Stimulated activated CD8-positive, alpha-beta memory T cell treated with anti-CD3 and anti-CD28 coated beads, Interleukin-15, amount 100 ng/mL, for 48 hours (primary cell): ENCODE measurements at places on chromosomes 6 and 20.

- no peak for DNase-seq
Observed at GRCh38 chr20:11091511-11091910, 417.7 kb upstream of the JAG1 start.

- DNase-seq, result no peak
Observed at GRCh38 chr6:65780691-65781090, 73.7 kb upstream of the EYS start.

- no peak for DNase-seq
Observed at GRCh38 chr6:27148404-27148795, 99.1 kb upstream of the PRSS16 start.

GRCh38 chr20:62388839-62389600 is 2.1 kb downstream of the RPS21 start:
- DNase-seq, result no peak

GRCh38 chr6:23879816-23880215 is 246.2 kb upstream of the NRSN1 start:
- no peak for DNase-seq

DNA sequence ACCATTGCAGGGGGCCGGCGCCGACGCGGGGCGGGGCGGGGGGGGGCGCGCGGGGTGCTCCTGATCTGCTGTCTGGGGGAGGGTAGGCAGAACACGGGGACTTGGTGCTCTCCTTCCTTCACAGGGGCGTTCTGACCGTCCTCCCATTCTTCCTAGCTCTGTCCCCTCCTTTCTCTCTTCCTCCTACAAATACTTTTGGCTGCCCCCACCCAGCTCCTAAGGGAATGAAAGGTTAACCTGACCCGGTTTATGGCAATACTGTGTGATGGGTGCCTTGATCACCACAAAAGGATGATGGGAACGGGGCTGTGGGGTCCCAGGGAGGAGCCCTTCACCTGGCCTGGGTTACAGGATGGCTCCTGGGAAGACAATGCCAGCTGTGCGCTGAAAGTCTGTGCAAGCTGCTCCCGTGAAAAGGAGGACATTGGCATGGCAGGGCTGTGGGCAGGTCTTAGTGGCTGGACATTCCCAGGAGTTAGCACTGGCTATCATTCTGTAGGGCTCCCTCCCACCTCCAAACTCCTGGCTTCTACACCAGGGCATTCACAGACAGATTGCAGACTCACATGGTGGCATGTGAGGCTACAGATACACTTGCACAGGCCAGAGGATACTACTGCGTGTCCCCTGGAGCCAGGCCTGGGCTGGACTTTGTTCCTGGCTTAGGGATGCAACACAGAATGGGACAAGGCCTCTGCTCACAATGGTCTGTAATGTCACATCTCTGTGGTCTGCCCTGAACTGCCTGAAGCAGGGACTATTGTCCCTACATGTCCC is 1.9 kb upstream of the TPD52L2 start:
- no peak for DNase-seq

- DNase-seq, result no peak
Observed at GRCh38 chr6:119102901-119103300, 24.4 kb upstream of the FAM184A start.

DNA sequence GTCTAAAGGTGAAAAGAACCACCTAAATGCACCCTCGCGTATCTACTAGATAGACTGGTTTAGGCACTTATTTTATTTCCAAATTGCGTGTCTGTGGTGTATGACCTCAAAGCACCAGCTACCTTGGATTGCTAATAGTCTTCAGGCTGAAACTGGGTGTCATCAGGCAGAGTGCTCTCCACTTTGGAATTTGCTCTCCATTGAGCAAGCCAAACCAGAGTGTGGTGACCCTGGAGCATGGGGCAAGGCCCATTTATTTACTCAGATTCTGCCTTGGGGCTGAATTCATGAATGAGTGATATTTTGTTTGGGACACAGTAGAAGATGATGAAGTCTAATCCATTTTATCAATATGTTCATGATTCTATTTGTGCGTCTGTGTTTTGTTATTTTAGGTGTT is 812.8 kb upstream of the SLC35B3 start:
- DNase-seq, result no peak

GRCh38 chr6:109441069-109441816 is 719 bp downstream of the SMPD2 start:
- no peak for DNase-seq

- DNase-seq, result no peak
Observed at GRCh38 chr20:5621305-5621704, 128.9 kb upstream of the SHLD1 start.

DNA sequence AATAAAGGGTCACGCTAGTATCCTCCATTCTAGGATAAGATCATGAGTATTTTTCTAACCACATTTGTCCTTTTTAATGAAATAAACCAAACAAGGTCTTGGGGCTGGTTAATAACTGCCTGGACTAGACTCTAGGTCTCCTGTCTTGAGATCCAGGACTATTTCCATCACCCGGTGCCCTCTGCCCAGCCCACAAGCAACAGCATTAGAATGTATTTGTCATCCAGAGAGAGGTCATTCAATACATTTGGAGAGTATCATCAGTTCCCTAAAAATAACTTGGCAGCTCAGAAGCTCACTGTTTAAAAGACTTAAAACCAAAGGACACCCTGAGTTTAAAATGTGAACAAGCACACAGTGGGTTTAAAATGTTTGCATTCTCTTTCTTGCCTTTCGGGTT is 4.4 kb upstream of the RBM24 start:
- DNase-seq, result no peak

DNA sequence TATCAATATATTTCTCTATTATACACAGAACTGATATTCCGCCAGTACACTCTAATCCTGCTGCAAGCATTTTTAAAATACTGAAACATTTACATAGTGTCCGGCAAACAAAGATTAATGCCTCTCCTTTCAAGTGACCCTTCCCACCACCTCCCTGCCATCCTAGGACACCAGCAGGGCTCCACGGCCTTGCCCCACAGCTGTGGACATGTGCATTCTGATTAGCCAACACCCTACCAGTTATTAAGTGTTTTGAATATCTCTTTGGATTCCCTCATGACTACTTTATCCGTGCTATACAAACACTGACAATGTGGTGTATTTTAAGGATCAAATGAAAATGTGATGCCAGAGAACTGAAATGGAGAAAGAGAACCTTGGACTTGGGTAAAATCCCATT is 615.1 kb downstream of the KIF16B start:
- no peak for DNase-seq

- DNase-seq, result no peak
Observed at GRCh38 chr20:41412324-41413120, 45.9 kb upstream of the EMILIN3 start.

DNA sequence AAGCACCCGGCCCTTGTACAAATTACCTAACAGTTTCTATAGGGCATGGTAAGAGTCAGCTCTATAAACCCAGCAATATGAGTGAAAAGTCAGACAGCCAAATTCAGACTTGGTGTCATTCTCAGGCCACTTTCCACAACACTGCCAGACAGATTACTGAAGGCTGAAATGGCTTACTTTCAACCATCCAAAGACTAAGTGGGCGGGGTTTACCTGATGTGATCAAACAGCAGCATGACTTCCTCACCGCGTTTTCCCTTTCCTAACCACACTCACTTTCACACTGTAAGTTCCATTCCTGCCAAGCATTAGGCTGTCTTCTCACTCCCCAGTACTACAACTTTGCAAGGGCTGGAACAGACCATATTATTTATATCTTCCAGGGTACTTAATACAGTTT is 85.9 kb downstream of the SMLR1 start:
- DNase-seq, result no peak

- no peak for DNase-seq
Observed at GRCh38 chr6:141682391-141682790, 450.3 kb upstream of the GJE1 start.

GRCh38 chr6:44309631-44310030 is 3.5 kb downstream of the AARS2 start:
- no peak for DNase-seq

DNA sequence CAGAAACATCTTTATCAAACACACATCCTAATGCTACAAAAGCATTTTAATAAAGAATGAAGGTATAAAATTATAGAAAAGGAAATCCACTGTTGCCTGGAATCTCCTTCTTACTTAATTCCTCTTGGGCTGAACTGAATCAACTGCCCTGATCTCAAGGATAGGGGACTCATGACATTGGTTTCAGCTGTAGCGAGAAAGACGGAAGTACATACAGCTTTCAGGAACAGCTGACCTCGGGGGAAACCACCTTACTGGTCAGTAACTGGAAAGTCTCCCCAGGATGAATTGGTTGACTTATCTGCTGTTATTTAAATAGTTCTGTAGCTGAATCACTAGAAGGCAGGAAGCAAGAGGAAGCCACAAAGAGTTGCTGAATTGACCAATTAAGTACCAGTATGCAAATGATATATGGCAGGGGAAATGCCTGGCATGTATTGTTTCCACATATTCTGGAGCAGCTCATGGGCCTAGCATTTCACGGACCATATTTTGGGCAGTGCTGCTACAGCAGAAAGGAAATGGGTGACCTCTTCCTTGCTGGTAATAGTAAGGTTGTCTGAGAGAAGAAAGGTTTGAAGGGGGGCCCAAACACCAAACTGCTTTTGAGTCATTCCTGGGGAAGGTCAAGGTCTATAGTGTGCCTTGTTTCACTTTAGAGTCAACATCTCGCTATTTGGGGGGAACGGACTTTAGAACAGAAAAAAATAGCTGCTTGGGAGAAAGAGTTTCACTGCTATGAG is 43.7 kb upstream of the MAP7 start:
- DNase-seq, result peak; percentile 40

DNA sequence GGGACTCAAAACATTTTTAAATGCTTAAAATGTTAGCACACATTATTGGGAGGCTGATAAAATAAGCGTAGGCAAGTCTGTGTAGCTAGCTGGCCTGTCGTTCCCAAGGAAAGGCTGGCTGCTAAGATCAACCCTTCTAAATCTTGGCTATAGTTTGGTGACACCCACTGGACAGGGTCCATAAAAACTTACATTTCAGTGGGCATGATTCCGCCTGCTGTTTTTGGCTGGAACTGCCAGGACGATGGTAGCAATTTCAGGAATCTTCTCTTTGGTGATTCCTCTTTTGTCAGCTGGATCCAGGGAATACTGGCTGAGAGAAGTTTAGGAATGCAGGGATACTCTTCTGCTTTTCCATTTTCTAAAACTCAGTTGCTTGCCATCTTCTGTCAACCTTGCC is 162.2 kb downstream of the NKAIN2 start:
- DNase-seq, result no peak

DNA sequence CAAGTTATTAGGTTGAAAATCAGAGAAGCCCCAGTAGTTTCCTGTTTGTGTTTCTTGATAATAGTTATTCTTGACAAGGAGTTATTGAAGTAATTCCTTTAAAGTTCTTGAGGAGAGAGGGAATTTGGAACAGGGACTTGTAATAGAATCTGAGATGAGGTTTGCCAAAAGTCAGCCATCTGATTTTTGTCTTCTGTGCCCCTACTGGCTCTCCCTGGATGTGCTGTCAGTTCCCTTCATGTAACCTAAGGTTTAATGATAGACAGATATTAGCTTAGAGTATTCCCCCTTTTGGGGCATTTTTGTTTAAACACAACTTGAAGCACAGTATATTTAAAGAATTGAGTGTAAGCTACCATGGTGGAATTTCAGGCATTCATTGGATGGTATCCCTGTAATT is 71.4 kb downstream of the CARMIL1 start:
- no peak for DNase-seq
